ENCODE measurements at places on chromosomes 3 and 15. TPM values are rescaled to one million over a fixed set of nuclear protein-coding genes. Genes with fewer than 3 reads are reported as not detected.

The EFHB gene
- total RNA-seq: 1.3 TPM

The SCAP gene
- total RNA-seq: 78.0 TPM

The MAGEL2 gene
- 0.33 TPM for total RNA-seq

The IMPG2 gene
- total RNA-seq: 0.33 TPM

The PLS1 gene
- total RNA-seq: 15.7 TPM

The SPSB4 gene
- not detected for total RNA-seq

The INO80 gene
- total RNA-seq: 27.2 TPM

The FOXL2NB gene
- 0.33 TPM for total RNA-seq
